Stimulated activated CD8-positive, alpha-beta memory T cell treated with anti-CD3 and anti-CD28 coated beads, Interleukin-7, amount 100 ng/mL, for 48 hours (primary cell): ENCODE measurements at places on chromosomes 1 and 21.

- DNase-seq = no peak
Measured at GRCh38 chr1:71393301-71393700, 312.5 kb upstream of the ZRANB2 start.

- peak; percentile 5 for DNase-seq
Measured at GRCh38 chr1:162151900-162152829, 82.7 kb downstream of the NOS1AP start.

DNA sequence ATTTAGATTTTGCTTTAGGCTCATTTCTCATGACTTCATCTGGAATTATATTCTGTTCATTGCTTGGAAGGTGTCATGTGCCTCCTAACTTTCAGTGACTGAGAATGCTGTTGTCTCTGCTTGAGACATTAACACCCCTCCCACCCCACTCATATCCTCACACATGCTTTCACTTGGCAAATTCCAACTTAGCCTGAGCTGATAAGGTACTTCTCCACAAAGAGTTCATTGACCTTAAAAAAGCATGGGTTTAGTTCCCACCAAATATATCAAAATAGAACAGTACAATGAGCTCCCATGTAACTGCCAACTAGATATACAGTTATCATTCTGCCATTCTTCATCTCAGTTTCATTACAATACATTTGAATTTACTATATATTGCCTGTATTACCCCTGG, 576.5 kb upstream of the ADGRL2 start:
- no peak for DNase-seq

GRCh38 chr1:3312898-3313575, 141.4 kb upstream of the ARHGEF16 start:
- DNase-seq = peak; percentile 45

DNA sequence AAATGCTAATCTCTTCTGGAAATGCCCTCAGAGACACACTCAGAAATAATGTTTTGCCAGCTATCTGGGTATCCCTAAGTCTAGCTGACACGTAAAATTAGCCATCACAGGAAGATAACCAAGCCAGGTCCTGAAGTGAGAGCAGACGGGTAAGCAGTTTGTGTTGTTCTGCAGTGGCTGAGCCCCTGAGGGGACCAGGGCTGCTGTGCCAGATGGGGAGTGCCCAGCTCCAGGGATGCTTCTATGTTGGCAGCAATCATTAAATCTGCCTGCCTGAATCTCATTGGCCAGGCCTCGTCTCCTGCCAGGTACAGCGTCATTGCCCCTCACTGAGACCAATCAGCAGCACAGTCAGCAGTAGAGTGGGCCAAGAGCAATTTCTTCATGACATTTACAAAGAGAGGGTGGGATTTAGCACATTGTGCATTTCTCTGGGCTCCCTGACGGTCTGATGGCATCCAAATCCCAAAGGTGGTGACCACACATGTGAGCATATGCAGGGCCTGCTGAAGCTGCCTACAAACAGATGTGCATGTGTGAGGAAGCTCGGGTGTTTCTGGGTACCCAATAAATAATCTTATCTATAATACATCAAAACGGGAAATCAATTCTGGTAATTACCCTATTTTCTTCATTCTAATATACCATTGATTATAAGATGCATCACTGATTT, 58.7 kb upstream of the LRRN2 start:
- no peak for DNase-seq

DNA sequence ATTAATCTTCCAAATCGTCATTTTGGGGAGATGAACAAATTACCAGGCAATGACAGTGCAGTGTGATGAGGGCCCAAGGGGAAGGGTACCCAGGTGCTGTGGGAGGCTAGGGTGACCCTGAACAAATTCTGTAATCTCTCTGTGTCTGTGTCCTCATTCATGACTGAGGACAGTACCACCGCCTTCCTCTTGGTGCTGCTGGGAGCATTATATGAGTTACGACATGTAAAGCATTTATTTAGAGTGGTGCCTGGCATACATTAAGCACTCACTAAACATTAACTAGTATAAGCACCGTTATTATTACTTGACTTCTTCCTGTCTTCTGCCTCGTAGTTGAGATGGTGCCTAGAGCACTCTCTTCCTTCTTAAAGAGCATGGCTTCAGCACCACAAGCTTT, 468.2 kb upstream of the VAMP3 start:
- DNase-seq = no peak

DNA sequence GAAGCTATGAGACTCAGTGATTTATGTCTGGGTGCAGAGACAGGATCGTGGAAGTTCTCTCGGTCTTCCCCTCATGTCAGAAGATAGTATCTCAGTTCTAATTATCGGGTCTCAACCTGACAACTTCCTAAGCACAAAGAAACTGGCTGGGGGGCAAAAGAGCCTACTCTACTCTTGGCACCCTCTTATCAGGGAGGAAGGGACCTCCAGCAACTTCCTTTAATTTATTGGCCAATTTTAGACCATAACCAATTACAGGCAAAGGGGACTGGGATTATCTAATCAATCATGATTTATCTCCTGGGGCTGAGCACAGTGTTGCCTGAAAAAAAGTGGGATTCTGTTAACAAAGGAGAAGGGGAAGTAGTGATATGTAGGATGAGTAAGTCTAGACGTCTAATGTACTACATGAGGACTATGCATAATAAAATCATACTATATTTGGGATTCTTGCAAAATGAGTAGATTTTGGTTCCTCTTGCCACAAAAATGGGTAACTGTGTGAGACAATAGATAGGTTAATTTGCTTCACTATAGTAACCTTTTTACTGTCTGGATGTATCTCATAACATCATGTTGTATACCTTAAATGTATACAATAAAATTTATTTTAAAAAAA, 98.8 kb downstream of the ZFYVE9 start:
- DNase-seq = no peak

DNA sequence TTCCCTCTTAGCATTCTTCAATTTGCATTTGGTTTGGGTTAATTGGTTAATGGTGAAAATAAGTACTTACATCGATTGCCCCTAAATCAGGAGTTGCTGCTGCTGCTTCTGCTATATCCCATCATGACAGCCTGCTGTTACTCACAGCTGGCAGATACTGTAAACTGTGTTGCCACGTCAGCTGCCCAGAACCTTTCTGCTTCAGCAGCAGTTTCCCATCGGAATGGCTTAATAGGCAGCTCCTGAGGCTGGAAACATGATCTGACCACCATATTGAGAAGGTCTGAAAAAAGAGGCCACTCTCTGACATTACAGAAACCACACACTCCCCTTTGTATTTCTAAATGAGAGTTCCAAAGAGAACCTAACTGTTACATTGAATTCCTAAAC, 14.3 kb upstream of the SEC16B start:
- DNase-seq = no peak

DNA sequence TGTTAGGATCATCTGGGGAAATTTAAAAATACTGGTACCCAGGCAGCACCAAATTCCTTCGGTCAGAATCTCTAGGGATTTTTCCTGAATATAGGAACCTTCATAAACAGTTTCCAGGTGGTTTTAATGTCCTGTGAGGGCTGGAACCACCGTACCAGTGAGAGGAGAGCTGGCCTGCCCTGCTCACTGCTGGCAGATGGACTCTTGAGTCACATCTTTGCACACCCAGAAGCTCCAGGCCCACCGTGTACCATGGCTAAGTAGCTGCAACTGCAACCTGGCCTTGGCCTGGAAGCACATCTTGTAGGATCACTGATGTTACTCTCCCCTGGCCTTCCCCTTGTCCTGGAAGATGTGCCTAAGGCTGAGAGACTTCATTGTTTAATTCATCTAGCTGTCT, 181.5 kb downstream of the DISC1 start:
- no peak for DNase-seq

- no peak for DNase-seq
Measured at GRCh38 chr1:181133969-181134418, 45.5 kb downstream of the IER5 start.

GRCh38 chr1:200923601-200924000, 28.9 kb downstream of the INAVA start:
- no peak for DNase-seq

DNA sequence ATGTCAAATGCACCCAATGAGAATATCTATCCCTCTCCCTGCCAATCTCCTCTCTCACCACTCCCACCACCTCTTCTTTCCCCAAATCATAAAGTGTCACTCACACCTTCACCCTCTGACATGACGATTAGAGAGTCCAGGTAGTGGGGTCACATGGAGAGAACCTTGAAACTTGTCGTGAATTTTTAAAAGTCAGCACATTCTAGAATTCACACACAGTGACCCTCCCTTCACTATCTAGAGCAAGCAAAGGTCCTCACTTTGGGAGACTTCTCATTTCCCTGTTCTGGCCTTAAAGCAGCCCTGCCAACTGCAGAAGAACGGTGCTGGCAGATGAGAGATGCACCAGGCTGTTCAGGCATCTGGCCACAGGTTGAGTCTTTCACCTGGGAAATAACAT, 61.9 kb downstream of the CD34 start:
- no peak for DNase-seq

DNA sequence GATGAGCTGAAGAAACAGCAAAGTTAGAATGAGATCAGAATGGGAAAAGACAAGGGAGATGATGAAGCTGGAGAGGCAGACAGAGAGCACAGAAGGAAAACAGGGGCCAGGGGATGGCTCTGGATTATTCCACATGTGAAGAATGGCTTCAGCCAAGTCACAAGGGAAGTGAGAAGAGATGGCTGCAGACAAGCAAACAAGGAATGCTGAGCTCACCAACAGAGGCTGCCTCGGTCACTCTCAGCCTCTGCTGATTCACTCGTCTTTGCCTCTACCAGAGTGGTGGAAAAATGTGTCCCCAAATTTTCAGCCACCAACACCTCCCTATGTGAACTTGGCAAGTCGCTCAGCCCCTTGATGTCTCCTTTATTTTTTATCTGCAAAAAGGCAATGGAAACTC, 46.7 kb downstream of the TRABD2B start:
- no peak for DNase-seq

- no peak for DNase-seq
Measured at GRCh38 chr1:87045761-87046304, 131.4 kb downstream of the HS2ST1 start.
